Ascending aorta (tissue), 2 donors: ENCODE measurements at places on chromosomes 2 and 18.

GRCh38 chr2:127080226-127080937, 26.6 kb downstream of the BIN1 start:
- no peak for DNase-seq

GRCh38 chr2:88416016-88416663, 36.4 kb downstream of the FOXI3 start:
- no peak for DNase-seq

DNA sequence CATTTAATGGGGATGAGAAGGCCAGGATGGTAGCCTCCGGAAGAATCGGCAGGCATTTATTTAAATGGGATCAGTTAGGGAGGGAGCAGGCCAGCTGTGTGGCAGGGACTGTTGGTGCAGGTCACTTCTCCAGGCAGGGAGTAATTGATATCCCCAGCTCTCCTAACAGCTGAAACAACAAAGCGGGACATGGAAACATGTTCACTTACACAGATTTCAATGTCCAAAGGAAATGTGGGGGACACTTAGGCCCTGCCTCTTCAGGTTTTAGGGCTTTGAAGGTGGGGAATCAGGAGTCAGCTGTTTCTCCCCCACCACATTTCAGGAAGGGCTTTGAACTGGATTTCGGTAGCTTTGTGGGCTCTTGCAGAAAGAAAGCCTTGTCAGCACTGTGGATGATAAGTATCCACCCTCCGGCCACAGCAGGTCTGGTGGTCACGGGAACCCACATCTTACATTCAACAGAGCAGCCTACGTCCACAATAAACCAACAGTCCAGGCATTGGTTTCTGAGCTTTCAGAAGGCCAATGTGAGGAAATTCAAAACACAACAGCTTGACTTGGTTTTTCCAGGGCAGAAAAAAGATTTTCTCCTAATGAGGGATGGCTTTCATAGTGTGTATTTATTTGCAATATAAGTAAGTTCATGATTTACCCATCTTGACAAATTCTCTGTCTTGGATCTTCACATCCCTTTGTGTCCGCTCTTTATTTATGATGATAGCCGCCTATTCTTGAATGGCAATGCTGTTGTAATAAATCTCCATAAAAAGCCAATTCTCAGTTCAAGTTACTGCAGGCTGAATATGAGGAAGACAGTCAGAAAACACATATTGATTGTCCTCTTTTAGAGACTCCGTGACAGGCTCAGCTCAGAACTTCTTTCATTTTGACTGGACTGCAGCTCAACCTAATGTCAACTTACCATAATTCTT, 96.6 kb upstream of the NRP2 start:
- no peak for DNase-seq

DNA sequence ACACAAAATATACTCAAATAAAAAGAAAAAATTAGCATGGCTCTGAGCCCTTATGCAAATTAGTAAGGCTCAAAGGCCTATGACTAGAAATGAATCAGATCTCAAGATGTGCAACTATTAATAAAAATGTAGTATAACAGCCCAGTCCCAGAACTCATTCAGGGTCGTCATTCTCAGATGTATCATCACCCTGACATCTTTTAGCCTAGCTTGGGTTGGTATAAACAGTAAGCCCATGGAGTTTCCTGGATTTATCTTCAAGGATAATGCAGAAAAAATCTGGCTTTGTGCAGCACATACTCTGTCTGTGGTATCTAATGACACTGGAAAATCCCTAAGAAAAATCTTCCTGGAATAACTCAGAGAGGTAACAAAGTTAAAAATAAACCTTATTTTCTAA, 239.3 kb downstream of the ZNF385B start:
- no peak for DNase-seq

DNA sequence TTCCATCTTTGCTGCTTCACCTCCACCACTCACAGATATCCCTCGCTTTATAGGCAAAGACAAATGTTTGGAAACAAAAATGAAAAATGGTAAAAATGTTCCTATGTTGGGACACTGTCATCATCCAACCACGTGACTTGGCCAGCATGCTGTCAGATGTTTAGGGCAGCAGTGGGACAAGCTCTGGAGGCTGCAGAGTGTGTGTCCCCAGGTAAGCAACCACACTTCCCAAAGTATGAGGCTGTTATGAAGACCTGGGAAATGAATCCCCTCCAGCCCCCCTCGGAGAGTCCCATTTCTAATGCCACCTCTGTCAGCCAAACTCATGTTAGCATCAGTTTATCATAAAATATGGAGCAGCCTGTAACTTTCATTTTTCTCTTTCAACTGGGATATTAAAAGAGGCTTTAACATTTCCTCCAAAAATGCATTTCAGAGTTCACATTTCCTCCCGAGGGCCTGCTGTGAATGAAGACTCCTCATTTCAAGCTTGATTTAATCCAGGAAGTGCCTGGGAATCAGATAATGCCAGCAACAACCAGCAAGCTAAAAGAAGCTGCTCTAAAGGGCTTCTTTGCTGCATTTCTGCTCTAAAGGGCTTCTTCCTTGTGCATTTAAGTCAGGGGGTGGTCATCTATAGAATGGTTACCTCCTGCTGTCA, 66.2 kb downstream of the APOB start:
- DNase-seq: no peak

DNA sequence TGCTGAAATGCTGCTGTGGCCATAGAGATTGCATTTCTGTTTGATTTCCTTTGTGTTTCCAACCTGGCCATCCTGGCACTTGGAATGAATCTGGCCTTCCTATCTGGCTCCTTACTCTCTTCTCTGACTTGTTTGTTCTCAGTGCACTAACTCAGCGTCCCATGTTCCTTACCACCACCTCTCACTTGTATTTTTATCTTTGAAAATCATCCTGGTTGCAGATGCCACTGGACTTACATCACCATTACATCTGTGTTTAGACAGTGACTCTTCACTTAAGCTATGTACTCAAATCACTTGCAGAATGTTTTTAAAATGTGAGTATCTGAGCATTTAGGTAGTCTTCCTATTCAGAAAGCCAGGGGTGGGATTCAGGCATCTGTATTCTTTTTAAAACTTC, 239.5 kb downstream of the WDR7 start:
- DNase-seq: no peak

DNA sequence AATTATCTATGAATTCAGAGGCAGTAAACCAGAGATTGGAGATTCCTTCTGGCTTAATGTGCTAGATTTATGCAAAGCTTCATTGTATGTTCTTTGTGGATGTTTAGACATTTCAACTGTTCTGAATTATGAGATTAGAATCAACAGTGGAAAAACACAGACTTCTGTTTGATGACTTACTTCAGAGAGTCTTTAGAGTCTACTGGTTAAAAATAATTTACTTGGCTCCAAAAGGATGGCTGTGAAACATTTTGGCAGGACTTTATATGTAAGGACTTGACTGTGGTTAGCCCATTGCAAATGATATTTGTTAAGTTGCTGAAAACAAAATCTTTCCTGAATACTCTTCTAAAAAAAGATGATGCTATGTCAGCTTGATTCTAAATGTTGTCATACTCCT, 25.5 kb upstream of the LRRC30 start:
- no peak for DNase-seq

DNA sequence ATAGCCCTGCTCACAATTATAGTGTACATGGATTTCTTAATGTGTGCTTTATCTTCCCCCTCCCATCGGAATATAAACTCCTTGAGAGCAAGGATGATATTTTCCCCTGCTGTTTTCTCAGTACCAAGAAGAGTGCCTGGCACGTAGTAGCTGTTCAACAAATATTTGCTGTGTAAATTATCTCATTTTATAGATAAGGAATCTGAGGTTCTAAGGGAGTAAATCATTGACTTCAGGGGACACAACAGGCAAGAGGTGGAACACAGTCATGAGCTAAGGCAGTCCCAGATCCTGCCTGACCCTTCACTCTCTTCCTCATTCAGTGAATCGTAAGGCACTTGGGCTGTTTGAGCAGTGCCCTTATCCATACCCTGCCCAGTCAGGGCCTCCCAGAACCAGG, 187.3 kb upstream of the TNP1 start:
- DNase-seq: no peak

- DNase-seq: peak; percentile 42
Observed at GRCh38 chr2:8285081-8285480, 396.8 kb upstream of the ID2 start.

DNA sequence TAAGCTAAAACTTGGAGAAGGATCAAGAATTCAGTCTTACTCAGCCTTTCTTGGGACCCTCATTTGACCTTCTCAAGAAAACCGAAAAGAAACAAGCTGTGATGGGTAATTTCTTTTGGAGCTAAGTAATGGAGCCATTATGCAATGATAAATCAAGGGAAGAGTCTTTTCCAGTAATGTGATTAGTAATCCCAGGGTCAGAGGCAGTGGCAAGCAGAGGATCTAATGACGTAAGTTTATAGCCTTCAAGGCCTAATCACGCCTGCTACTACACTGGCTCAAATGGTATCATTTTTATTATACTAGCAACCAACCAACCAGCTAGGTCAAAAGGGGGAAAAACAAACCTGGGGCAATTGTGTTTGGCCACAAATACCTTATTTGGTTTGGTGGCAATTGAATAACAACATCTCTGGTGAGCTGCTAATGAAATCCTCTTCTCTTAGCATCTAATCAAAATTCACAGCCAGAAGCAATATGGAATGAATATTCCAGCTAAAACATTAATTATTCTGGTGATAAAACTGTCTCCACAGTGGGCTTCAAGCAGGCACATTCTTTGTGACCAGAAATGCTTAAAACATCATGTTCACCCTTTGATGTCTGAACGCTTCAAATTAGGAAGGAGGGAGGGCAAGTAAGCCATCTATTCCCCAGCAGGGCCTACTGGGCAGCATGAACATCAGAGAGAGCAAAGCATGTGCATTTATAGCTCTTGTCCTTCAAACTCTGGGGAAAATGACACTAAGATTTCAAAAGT, 114.9 kb upstream of the SULT1C3 start:
- DNase-seq: no peak

GRCh38 chr2:144374163-144374661, 145.7 kb downstream of the ZEB2 start:
- no peak for DNase-seq

DNA sequence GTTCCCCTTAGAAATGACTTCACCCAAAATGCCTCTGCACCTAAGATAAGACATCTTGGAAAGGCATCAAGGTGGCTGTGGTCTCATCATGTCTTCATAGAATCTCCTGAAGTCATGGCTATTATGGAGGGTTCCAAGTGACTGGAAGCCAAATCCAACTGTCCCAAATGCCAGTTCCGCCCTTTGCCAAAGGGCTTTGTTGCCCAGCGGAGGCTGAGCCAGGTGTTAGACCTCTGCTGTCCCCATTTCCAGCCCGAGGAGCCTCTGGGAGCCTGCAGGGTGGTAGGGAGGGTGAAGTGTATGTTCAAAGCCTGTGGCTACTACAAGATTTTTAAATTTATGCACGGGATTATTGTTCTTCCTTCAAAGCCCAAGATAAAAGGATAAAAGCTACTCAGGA, 25.7 kb downstream of the RHOB start:
- no peak for DNase-seq

GRCh38 chr18:68342039-68342659, 372.8 kb downstream of the TMX3 start:
- no peak for DNase-seq

DNA sequence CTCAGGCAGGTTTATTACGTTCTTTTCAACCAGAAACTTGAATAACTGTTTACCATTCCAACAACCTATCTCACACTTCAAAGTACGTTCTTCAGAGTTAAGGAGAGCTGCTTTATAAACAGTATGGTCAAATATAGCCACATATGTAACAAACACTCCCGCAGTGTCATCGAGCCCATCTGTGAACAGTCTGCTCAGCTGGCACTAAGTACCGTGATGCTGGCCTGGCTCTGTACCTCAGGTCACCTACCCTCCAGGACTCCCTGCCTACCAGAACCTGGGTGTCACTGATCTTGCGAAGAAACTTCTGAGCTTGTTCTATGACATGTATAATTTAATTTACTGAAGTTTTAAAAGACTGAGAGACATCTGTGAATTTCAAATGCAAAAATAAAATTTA, 71.4 kb downstream of the SEPTIN10 start:
- DNase-seq: no peak

- DNase-seq: no peak
Observed at GRCh38 chr2:168526641-168527040, 70.6 kb downstream of the CERS6 start.

- DNase-seq: no peak
Observed at GRCh38 chr2:216235462-216235861, 126.3 kb downstream of the XRCC5 start.

DNA sequence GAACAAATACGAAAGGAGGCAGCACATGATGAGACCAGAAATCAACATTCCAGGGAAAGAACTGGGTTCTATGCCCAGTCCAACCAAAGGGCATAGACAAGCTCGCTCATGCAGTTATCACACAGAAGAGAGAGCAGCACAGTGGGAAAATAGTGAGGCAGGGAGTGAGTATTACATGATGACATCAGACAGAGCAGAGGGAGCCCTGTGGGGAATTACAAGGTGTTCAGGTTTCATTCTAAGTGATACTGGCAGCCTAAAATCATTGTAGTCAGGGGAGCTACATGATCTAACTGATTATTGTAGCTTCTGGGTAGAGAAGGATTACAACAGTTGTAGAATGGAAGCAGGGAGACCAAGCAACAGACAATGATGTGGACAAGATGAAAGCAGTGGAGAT, 658.5 kb downstream of the ARHGAP15 start:
- no peak for DNase-seq

GRCh38 chr2:64003239-64003638, 16.0 kb downstream of the VPS54 start:
- no peak for DNase-seq

GRCh38 chr18:7924616-7925015, 357.5 kb downstream of the PTPRM start:
- DNase-seq: no peak

DNA sequence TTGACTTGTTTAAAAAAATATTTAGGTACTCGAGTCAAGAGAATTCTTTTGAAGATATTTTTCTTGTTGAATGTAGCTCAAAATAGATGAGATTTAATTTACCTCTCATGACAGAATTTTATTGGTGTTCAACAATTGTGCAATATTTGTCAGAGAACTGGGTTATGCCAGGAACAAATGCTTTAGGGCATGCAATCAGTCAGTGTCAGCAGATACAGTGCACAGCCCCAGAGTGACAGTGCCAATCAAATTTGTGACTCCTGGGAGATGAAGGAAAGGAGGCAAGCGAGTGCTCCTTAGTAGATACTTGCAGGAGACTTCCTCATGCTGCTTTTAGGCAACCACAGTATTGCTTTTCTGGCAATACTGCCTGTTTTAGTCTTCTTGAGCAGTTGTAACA, 81.2 kb upstream of the DSEL start:
- no peak for DNase-seq

DNA sequence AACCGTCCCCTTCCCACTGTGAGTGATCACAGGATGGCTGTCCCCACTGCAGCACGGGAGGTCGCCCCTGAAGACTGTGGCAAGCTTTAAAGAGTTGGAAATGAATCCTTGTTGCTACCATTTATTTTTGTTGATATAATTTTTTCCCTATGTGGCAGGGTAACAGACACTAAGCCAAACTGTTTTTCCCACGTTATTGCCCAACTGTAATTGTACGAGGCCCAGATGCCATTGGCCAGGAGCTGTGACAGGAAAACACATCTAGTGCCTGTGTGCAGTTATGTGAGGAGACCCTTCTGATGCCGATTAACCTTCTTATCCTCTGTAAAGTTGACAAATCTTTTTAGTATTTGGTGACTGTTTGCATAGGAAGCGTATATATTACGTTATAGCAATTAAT, 44.2 kb downstream of the MRPS9 start:
- no peak for DNase-seq
